ENCODE measurements at places on chromosomes 1 and 21.

DNA sequence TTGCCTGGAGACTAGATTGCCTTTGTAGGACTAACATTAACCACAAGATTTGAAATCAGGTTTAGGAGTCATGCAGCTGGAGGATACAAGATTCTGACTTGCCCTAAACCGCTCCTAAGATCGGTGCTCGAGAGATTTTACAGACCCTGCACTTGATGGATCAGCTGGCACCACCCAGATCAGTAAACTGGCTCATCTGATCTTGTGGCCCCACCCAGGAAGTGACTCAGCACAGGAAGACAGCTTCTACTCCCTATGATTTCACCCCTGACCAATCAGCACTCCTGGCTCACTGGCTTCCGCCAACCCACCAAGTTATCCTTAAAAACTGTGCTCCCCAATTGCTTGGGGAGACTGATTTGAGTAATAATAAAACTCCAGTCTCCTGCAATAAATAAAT, 876 bp upstream of the CATSPERE start:
- DNase-seq, result no peak

- no peak for DNase-seq
These were observed 8.4 kb downstream of the MTF2 start for GRCh38 chr1:93087532-93087931.

DNA sequence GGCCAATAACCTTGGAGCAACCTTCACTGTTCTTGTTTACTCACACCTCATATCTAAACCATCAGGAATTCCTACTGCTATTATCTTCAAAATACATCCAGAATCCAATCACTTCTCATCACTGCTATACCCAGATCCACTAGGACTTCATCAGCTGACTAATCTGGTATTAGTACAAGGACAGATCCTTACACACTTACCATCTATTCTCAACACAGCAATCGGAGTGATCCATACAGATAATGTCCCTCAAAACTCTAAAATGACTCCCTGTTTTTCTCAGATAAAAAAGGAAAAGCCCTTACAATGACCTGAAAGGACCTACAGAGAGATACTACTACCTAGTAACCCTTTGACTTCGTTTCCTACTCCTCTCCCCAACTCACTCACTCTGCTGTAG, 70.8 kb downstream of the ZNF644 start:
- no peak for DNase-seq

- DNase-seq, result no peak
These were observed 5.4 kb upstream of the RPS6KA1 start for GRCh38 chr1:26524181-26524580.

- DNase-seq, result no peak
These were observed 314.7 kb downstream of the AMY1C start for GRCh38 chr1:104064399-104064798.

DNA sequence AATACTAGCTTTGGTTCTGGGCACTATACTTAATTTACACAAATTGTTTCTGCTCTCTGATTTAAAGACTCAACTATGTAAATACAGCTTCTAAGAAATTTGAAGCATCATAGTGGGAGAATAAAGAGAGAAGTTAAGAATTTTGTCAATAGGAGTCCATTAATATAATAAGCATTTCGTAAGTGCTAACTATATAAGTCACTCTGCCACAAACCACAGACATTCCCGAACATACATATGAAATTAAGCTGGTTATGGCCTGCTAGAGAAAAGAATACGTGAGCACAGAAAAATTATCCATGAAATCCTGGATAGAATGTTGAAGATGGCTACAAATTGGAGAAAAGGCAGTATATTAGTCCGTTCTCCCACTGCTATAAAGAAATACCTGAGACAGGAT, 526.2 kb downstream of the MRPL39 start:
- peak; percentile 46 for DNase-seq

- no peak for DNase-seq
These were observed 770 bp upstream of the RC3H1 start for GRCh38 chr1:174022976-174023277.

DNA sequence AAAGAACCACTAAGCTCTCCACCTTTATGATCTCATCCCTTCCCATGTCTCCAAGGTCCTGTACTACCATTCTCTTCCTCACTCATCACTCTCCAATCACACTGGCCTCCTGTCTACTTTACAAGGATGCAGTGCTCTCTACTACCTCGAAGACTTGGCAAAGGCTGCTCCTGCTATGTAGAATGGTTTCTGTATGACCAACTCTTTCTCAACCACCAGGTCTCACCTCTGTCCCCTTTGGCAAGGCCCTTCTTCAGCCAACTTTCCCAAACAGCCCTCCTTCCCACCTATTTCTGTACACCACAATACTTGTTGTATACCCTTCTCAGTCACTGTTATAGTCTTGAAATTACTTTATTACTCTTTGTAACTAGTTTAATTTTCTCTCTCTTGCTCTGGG, 41.2 kb downstream of the FYB2 start:
- no peak for DNase-seq

DNA sequence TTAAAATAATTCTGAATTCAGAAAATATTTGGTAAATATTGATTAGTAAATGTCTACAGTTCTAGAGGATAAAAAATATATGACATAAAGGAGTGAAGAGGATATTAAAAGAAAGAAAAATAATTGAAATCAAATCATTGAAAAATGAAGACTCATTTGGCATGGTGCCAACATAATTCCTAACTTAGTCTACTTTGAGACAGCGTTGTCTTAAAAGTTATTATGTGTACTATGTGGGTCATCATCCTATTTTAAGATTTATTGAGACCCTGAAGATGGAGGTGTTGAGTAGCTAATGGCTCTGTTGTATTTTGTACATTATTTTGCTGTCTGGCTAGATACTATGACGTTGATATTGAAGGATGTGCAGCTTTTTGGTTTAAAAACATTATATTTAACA, 156.7 kb upstream of the PTGFR start:
- DNase-seq, result no peak

DNA sequence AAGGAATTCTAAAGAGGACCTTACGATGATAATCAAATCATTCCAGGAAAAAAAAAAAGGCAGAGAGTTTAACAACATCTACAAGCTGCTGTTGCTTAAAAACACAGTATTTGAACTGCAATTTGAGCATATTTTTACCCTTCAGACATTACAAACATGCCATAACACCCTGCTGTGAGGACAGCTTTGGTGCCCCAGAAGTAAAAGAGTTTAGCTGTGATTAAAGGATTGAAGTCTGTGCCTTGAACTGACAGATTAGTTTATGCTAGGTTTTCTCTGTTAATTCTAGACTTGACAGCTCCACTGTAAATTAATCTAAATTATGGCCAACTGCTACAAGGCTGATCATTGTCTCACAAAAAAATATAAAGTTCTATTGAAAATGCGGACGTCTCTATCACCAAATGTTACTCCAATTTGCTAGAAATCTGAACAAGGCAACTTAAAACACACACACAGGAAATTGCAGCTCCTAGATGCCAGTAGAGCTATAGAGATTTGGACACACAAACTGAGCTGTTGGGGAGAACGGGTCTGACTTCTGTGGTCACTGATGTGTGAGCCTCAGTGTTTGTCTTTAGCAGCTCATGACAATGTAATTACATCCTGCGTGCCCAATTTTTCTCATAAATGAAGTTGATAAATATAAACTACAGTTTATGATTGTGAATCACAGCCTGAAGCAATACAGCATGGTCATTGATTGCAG, 217.9 kb downstream of the NTNG1 start:
- DNase-seq, result no peak

- no peak for DNase-seq
These were observed 167.0 kb upstream of the SAMSN1 start for GRCh38 chr21:14713109-14713508.

DNA sequence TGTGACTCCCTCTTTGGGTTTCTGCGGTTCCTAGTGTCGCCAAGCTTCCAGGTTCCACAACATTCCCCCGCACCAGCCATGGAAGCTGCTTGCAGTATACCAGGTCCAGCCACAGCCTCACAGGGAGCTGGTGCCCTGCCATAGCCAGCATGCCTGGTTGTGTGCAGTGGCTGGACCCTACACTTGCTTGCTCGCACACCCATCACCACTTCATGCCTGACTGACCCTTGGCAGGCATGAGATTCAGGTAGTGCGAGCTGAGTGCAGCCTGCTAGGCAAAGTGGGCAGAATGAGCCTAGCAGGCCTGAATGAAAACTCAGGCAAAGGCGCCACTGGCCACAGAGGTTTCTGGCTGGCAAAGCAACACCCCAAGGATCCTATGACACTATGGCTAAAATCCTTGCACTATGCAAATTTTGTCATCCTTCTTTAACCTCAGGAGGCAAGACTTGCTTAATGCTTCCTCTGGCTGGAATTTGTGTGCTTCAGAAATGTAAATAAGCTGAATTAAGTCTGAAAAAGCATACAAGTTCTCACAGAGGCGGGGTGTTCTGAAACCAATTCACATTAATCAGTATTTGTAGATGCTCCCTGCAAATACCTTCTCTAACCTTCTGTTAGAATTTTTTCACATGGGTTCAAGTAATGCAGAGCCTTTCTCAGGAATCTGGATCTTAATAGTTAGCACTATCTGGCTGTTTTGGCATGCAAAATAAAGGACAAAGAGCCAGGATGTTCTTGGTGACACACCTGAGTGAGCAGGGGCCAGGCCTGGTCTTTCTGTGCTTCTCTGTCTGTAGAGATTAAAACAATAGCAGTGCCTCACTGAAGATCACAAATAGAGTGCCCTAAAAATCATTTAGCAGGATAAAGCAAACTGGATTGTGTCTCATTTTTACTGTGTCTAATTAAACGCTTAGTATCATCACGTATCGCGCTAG, 256.9 kb downstream of the GPATCH2 start:
- no peak for DNase-seq

- no peak for DNase-seq
These were observed 326.1 kb upstream of the CAMK1G start for GRCh38 chr1:209257454-209257853.

GRCh38 chr1:226662642-226663326, 76.3 kb downstream of the ITPKB start:
- DNase-seq, result peak; percentile 98

GRCh38 chr1:31300193-31300592, 3.4 kb downstream of the ZCCHC17 start:
- no peak for DNase-seq

GRCh38 chr1:39540504-39541031, 36.0 kb downstream of the PABPC4 start:
- peak; percentile 23 for DNase-seq

- no peak for DNase-seq
These were observed 53.7 kb downstream of the TP53BP2 start for GRCh38 chr1:223792046-223792445.

DNA sequence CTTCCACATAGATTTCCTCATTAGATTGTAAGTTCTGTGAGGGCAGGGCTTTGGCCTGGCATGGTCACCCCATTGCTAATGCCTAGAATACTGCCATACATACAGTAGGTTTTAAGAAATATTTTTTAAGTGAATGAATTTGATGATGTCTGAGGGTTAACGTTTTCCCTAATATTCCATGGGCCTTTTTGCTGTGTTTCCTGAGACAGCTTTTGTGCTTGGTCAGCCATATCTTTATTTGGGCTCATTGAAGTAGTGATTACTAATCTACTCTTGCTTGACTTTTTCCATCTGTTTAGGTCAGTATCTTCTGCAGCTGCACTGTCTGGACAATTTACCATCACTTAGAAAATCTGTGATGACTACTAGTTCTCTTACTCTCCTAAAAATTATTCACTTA, 3.5 kb downstream of the CDC42 start:
- no peak for DNase-seq

- peak; percentile 18 for DNase-seq
These were observed 96.5 kb downstream of the GREM2 start for GRCh38 chr1:240515505-240515904.

DNA sequence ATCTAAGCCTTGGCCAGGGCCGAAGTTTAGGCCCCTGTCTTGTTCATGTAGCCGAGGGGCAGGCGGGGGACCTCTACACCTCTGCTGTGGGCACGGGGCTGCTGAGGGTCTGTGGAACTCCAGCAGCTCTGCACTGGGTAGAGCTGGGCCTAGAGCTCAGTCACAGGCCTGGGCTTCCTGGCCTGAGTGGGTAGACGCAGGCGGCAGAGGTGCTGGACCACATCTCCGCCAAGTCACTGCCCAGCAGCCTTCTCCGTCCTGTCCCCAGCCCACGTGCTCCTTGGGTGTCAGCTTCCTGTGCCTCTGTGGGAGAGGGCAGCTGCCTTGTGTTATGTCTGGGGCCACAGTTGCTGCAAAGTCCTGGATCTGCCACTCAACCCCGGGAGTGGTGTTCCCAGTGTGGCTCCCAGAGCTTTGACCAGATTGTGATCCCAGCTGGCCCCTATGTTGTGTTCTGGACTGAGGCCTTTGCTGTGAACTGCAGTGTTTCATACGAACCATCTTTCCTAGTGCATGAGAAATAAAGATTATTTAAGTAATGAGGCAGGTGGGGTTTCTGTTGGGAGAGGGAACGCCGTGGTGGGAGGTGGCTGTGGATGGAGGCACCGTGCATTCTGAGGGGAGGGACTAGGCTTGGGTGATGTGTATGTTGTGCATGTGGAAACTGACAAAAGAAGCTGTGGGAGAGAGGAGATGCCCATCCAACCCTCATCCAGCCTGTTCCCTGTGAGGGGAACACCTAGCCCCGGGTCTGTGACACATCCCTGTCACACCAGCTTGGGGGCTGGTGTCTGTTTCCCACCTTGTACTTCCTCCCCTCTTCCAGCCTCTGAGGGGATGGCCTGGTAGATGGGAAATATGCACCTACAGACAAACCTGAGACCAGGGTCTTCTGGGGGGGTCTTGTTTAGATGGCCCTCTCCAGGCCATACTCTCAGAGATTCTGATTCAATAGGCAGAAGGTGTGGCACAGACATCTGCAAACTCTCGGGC, 12.2 kb downstream of the AMPD2 start:
- DNase-seq, result no peak

- DNase-seq, result peak; percentile 78
These were observed at the start of gene PHGDH for GRCh38 chr1:119711804-119712341. Gene PHGDH, plus strand, starts transcription at chr1:119711934. Its CDS starts 89 bp downstream, at chr1:119712023.

GRCh38 chr1:47182676-47183235, 7.1 kb downstream of the PDZK1IP1 start:
- no peak for DNase-seq

GRCh38 chr1:22369294-22370189, 82.1 kb upstream of the ZBTB40 start:
- no peak for DNase-seq

GRCh38 chr1:211198880-211199279, 60.3 kb upstream of the RCOR3 start:
- DNase-seq, result no peak

DNA sequence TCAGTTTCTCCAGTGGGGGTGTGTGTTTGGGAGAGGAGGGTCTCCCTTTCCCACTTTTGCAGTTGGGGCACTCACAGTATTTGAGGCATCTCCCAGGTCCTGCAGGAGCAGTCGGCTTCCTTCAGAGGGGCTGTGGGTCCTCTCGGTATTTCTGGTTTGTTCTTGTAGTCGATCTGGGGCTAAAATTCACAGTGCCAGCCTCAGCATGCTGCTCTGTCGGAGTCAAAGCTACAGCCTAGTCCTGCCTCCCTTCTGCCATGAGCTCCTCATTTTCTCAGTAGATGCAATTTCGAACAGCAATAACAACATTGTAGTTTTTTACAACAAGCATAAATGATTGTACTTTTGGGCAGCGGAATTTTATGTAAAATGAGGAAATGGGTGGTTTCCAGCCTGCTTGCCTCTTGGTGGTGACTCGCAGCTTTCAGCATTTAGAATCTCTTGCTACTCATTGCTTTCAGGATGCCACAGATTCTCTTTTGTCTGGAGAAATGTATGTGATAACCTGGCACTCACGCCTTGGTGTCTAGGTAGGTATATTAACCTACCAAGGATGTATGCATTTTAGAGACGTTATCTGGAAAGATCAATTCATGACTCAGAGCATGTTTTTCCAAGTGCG, 82.4 kb upstream of the C21orf91 start:
- DNase-seq, result no peak

- DNase-seq, result no peak
These were observed 90.9 kb upstream of the KCNK1 start for GRCh38 chr1:233523047-233523446.

- no peak for DNase-seq
These were observed 60.6 kb downstream of the DDAH1 start for GRCh38 chr1:85404408-85404807.
